Stimulated activated CD8-positive, alpha-beta memory T cell treated with anti-CD3 and anti-CD28 coated beads, Interleukin-2, amount 100 ng/mL, for 48 hours (primary cell): ENCODE measurements at places on chromosomes 7 and 10.

DNA sequence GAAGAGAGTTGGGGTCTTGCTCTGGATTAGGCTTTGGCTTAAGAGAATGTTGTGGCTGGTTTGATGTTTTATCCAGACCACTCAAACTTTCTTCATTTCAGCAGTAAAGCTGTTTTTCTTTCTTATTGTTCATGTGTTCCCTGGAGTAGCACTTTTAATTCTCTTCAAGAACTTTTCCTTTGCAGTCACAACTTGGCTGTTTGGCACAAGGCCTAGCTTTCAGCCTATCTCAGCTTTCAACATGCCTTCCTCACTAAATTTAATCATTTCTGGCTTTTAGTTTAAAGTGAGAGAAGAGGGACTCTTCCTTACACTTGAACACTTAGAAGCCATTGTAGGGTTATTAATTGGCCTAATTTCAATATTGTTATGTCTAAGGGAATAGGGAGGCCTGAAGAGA lies 18.1 kb downstream of the CCDC126 start:
- DNase-seq = no peak

DNA sequence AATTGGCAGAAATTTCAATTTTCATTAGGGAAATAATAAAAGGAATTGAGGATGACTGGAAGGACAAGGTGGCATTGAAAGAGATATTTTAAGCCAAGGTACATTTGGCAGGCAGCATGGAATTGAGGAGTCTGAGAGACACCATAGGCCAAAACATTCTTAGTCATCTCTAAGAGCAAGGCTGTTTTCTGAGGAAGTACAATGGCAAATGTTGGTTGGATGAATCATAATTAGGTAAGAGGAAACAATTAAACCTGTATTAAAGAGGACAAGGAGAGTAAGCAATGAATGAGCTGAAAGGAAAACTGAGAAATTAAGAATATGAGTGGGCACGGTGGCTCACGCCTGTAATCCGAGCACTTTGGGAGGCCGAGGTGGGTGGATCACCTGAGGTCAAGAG lies 86.3 kb downstream of the MRPL32 start:
- DNase-seq = no peak

- no peak for DNase-seq
These were observed 117.6 kb downstream of the HIP1 start for GRCh38 chr7:75621124-75621523.

- no peak for DNase-seq
These were observed 98.2 kb downstream of the UNCX start for GRCh38 chr7:1330801-1331425.

DNA sequence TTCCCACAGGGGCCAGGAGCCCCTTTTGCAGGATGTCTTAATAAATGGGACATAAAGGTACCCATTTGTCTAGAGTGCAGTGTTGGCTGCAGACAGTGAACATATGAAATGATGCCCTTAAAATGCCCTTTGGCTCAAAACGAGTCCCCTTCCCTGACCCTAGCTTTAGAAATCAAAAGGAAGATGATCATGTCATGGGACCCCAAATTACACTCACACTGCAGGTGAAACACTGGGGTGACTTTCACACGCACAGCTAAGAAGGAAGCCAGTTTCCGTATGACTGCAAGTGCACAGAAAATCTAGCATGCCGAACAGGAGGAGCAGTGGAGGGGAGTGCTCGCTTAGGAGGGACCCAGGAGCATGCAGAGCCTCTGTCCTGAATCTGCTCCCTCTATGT lies 154.5 kb upstream of the KLF14 start:
- DNase-seq = no peak

GRCh38 chr10:65415318-65415717 lies 1510.5 kb upstream of the LRRTM3 start:
- DNase-seq = no peak

- DNase-seq = no peak
These were observed 116.8 kb downstream of the CYTH3 start for GRCh38 chr7:6155596-6155995.

DNA sequence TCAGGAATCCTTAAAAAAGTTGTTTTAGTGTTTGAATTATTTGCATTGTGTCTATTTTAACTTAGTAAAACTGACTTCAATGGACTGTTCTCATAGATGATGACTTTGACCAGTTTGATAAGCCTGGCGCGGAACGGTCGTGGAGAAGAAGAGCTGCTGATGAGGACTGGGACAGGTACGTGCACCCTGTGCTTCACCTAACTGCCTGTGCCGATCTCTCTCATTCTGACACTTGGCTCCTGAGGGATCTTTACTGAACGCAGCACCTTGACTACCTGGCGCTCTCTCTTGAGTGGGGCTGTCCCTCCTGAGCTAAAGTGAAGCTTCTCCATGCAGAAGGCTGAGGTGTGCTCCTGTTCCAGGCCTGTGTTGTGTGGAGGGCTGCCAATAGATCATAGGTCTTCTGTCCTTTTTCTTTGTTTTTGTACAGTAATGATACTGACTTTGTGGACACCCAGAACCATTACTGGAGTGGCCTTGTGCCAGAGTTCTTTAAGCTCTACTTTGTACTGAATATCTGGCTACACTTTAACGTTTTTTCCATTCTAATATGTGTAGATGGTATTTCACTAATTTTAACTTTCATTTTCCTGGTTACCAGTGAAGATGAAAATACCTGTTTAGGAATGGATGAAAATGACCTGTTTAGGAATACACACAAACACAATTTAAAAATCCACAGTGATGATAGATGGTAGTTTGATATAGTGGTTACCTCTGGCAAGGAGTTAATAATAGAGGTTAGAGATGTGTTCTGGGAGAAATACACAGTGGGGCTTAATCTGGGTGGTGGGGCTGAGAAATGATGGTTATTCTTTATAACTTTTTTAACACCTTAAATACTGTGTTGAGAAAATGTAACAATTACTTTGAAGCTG lies 20.9 kb downstream of the RBM33 start:
- no peak for DNase-seq

DNA sequence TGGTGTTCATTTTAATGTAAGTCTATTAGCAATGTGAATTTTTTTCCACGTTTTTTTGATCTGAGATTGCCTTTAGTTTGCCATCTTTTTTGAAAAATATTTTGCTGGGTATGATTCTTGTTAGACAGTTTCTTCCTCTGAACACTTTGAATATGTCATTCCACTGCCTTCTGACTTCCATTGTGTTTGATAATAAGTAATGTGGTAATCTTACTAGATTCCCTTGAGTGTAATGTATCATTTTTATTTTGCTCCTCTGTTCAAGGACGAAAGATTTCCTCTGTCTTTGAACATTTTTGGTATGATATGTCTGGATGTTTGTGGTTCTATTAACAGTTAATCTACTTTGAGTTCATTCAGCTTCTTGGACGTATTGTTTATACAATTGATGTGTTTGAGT lies 371.4 kb downstream of the SUGCT start:
- no peak for DNase-seq

DNA sequence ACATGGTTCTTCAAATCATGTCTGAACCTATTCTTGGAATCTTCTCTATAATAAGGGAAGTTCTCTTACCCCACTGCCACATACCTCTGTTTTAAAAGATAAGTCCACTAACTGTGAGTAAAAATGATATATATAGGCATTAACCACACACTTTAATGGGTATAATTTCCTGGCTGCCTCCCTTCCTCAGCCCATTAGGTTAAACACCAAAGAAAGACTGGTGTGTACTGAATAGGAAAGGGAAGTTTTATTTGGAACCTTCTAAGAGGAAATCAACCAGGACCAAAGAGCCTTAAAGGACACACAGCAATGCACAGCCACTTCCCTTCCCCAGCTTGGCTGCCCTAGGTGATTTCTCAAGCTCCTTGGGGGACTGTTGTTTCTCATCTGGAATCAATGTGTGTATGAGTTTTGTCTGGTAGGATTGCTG lies 5.0 kb upstream of the WBP1L start:
- DNase-seq = no peak

DNA sequence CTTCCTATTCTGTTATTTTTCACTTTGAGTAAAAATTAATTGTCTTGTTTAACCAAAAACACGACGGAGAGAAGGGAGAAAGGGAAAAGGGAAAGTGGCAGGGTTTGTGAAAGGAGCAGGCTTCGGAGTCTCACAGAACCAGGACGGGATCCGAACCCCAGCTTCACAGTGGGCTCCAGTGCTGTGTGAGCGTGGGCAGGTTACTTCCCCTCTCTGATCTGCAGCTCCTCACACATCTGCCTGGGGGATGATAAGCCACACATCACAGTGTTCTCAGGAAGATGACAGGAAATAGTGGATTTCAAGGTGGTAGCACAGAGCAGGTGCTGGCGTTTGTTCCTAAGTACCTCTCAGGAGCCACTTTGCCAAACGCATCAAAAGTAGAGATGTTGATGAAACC lies 94.2 kb upstream of the GPR26 start:
- no peak for DNase-seq

DNA sequence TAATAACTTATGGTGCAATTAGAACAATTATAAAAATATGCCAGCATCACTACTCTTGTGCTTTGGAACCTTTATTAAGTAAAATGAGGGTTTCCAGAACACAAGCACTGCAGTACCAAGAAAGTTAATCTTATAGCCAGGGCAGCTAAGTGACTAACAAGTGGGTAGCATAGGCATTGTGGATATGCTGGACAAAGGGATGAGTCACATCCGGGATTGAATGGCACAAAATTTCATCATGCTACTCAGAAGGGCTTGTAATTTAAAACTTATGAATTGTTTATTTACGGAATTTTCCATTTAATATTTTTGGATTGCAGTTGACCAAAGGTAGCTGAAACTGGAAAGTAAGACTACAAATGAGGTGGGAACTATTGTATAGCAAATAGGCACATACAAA lies 250.6 kb downstream of the C7orf25 start:
- DNase-seq = no peak

DNA sequence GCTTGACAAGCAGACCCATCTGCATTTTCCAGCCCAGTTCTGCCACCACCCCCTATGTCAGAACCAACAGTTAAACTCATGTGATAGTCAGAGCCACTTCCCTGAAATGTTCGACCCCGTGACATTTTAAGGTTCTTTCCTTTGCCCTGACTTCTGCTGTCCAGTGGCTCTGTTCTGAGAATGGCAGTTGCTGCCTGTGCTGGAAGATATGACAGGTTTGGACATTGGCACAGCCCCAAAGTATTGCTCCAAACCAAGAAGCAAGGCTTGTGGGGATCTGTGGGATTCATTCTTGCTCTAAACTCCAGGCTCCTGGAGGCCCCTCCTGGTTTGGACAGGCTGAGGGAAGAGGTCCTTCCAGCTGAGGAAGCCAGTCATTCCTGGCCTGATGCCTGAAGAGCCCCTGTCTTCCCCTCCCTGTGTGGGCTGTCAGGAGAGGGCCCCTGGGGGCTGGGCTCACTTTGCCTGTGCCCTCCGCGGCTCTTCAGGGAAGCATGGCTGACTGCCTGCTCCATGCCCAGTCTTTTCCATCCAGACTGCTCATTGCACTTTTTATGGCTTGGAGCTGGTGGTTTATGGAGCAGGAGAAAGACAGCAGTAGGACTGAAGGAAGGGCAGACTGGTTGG lies 138.0 kb downstream of the CDH23 start:
- DNase-seq = no peak

DNA sequence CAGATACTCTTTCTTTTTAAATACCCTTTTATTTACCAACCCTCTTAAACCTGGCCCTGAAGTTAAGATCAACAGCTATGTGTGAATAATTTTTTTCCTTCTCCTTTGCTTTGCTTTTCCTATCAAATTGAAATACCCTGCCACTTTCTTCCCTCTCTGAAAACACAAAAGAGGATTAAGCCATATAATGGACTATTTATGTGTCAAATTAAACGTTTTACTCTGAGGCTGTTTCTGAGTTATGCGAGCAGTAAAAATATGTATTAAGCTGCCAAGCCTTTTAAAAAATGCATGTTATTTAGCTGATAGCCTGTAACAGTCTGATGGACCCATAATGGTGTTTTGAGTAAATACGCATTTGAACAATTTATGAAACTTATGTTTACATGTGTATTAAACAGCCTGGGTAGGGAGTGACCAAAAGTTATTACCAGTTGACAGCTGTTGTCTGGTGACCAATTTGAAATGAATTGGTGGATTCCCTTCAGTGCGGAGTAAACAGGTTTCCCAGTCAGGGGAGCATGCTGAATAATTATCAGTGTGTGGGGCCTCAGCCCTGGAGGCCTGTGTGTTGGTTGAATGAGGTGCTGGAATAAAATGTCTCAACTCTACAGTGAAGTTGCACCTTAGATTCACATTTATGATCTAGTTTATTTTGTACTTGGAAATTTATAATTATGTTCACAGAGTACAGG lies 89.6 kb downstream of the AUTS2 start:
- no peak for DNase-seq

- DNase-seq = no peak
These were observed 43.8 kb downstream of the PRLHR start for GRCh38 chr10:118551535-118552100.

GRCh38 chr7:71772779-71773178 lies 639.4 kb downstream of the CALN1 start:
- DNase-seq = no peak
